ENCODE measurements at places on chromosomes 11 and 22.

- DNase-seq, result no peak
These were observed 67.4 kb downstream of the BRD1 start for GRCh38 chr22:49760280-49760629.

DNA sequence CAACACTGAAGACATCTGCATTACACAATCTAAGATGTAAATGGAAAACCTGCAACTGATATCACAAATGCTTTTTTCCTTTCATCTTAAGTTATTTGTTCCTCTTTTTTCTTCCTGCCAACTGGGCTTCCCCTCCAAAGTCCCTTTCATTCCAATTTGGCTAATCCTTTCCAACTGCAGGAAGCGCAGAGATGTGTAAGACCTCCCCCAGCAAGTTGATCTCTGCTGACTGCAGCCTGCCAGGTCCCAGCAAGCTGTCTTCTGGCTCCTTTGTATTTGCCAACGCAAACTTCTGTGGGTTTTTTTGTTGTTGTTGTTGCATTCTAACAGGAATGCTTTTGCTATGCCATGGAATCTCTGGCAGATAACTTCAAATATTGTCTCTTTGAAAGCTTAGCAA lies 38.5 kb upstream of the LRRC4C start:
- DNase-seq, result no peak

DNA sequence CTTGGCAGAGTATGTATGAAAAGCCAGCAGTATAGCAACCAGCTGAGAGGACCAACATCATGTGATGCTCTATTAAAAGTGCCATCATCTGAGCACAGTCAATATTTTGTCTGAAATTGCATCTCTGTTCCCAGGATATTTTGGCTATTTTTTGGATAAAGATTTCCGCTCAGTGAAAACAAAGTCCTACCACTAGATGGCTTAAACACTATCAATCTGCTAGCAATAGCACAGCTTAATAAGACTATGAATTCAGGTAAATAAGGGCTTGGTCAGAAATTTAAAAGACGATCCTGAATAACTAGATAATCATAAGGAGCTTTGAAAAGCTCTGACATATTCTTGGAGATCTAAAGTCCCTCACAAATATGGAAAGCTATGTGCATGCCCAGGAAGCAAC lies 74.4 kb downstream of the MS4A13 start:
- DNase-seq, result no peak

GRCh38 chr11:35160246-35160824 lies 21.4 kb downstream of the CD44 start:
- DNase-seq, result no peak

DNA sequence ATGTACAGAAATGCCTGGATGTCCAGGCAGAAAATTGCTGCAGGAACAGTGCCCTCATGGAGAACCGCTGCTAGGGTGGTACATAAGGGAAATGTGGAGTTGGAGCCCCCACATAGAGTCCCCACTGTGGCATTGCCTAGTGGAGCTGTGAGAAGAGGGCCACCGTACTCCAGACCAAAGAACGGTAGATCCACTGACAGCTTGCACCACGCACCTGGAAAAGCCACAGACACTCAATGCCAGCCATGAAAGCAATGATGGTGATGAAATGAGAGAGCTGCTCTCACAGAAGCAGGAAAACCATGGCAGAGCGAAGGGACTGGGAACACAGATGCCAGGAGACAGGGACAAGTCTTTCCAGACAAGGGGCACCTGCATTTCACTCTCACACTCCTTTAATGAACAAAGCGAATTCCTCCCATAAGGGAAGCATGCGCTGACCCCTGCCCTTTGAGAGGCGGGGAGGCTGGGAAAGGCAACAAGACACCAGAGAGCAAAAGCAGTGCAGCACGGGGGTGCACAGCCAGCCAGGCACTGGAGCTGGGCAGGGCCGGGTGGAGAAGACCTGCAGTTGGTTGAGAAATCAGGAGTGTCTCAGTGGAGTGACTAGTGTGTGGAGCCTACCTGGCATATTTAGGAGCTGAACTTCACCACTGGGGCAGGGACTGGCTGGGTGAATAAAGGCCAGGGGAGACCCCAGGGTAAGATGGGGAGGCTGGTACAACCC lies 1025.2 kb downstream of the TBC1D22A start:
- no peak for DNase-seq

DNA sequence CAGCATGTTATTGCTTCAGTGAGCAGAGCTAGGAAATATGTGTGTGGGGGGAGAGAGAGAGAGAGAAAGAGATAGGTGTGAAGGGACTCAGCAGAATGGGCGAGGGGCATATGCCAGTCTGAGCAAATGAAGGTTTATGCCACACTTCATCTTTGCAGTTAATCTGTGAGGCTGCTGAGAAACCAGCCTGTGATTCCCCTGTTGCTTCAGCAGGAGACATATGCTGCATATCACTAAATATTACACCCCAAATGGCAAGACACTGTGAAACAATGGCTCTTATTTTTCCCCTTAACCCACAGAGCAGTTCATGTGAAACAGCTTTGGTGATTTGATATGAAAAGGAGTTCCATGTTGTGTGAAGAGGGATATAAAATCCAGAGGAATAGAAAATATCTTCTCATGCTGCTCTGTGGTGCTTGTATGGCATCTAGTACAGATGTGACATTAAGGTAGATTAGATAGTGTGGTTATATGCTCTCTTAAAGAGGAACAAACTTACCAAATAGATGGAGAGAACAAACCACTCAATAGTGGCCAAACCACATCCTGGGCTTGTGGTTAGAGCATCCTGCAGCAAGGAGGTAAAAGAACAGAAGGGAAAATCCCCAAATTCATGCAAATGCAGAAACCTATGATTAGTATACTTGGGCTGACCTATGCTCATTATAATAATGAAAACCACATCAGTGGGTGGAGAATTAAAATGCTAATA lies 864.2 kb downstream of the FAM181B start:
- DNase-seq, result no peak

GRCh38 chr11:77003963-77004362 lies 30.2 kb upstream of the B3GNT6 start:
- no peak for DNase-seq

DNA sequence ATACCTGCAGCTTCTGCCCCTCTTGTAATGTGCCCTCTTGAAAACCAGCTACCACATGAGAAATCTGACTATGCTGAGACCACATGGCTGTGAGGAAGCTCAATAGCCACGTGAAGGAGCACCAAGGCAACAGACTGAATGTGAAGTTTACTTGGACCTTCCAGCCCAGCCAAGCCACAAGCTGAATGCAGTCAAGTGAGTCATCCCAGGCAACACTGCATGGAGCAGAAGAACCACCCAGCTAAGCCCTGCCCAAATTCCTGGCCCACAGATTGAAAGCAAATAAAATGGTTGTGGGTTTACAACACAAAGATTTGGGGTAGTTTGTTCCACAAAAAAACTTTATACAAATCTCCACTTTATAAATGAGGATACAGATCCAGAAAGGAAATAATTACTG lies 114.5 kb downstream of the TIMP3 start:
- DNase-seq, result no peak
